Activated CD4-positive, alpha-beta memory T cell treated with anti-CD3 and anti-CD28 coated beads for 36 hours (primary cell): ENCODE measurements at places on chromosomes 5 and 9. TPM values are rescaled to one million over a fixed set of nuclear protein-coding genes. Genes with fewer than 3 reads are reported as not detected.
A peak's percentile ranks its signal among the peaks of the same experiment; 100 is the strongest.

DNA sequence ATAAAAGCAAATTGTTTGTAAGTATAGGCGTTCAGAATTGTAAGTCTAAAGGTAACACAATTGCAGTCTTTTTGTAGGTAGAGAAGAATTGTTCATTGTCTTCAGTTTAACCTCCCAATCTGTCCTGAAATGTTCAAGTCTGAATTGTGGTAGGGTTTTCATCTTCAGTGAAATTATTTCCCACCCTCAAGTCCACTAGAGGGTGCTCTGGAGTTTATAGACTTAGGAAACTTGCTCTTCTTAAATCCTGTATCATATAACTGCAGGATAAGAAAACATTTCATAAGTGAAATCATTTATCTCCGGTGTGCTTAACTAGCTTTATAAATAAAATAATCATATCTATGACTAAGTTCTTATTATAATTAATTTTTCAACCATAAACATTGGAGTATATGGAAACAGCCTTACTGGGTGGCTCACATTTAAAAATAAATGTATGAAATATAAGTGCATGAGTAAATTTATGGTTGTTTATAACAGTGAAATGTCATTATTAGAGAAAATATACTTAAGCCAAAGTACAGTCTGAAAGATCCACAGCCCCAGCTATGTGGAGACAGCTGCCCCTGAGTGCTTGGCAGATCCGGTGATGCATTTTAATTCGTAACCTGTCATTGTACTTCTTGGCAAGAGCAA lies 182.4 kb upstream of the OTULINL start:
- H3K4me1 ChIP-seq, result peaks cover 13% of the 10 kb centered on the region
- no peaks in the 10 kb centered on the region for H3K27me3 ChIP-seq
- no peak overlapping the region for H3K4me3 ChIP-seq
- no peak for DNase-seq

The FAM151B gene
- 0.24 TPM for total RNA-seq

The IFNA2 gene
- not detected for total RNA-seq

GRCh38 chr5:92179651-92180050 lies 796.5 kb upstream of the ARRDC3 start:
- no peak overlapping the region for H3K4me3 ChIP-seq
- no peak for DNase-seq
- no peaks in the 10 kb centered on the region for H3K27me3 ChIP-seq
- H3K36me3 ChIP-seq, result no peaks in the 10 kb centered on the region
- H3K27ac ChIP-seq, result no peak overlapping the region

DNA sequence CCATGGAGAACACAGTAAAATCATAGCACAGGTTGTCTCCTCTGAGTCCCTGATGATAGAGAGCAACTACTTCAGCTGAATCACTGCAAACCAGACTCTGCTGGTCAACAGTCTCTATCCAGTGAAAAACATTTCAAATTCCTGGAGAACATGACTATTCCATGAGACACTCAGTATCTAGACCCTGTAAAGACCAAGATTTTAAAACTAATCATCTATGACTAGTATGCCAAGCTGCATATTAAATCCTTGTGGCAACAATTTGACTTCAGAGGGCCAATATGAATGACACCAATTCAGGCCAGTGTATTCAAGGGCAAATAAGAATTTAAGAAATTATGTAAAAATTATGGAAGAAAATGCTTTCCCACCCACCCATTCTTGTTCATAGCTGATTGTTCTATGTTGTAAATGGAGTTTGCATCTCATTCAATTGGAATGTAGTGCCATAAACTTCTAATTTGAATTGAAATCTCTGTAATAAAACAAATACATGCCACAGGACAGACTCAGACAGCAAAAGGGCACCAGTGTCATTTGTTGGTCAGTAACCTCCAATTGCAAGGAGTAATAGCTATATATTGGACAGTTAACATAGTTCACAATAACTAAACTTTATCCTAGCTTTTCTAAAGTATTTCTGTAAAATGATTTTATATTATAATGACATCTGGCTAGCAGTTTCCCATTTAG lies 80.1 kb upstream of the LPAR1 start:
- no peaks in the 10 kb centered on the region for H3K4me1 ChIP-seq
- H3K27me3 ChIP-seq, result no peaks in the 10 kb centered on the region
- H3K4me3 ChIP-seq, result no peak overlapping the region

DNA sequence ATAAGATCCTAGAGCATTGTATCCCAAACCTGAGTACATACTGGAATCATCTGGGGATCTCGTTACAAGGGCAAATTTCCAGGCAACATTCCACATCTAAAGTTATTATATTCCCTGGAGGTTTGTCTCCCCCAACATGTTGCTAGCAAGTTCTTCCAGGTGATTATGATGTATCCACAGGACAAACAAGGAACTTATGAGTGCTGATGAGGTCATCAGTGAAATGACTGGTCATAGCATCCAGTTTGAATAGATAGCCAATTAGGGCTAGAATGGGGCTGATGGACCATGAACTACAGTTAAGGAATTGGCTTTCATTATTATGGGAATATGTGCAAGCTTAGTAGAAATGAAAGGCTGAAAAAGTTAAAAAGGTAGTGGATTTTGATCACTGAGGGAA lies 115.2 kb downstream of the CWC27 start:
- H3K4me3 ChIP-seq, result no peak overlapping the region
- no peak overlapping the region for H3K27ac ChIP-seq
- no peaks in the 10 kb centered on the region for H3K27me3 ChIP-seq

DNA sequence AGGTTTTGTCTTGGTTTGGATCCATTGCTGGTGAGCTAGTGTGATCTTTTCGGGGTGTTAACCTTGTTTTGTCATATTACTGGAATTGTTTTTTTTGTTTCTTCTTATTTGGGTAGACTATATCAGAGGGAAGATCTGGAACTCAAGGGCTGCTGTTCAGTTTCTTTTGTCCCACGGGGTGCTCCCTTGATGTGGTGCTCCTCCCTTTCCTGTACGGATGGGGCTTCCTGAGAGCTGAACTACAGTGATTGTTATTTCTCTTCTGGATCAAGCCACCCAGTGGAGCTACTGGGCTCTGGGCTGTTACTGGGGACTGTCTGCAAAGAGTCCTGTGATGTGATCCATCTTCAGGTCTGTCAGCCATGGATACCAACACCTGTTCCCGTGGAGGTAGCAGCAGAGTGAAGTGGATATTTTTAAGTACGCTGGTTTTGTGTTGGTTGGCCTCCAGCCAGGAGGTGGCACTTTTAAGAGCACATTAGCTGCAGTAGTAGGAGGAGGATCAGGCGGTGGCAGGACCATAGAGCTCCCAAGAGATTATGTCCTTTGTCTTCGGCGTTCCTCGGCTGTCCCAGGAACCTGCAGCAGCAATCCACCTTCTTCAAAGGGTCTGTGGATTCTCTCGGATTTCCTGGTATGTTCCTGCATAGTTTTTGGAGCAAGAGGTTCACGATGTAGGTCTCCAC lies 27.2 kb downstream of the SCAMP1 start:
- peaks cover 24% of the 10 kb centered on the region for H3K4me1 ChIP-seq
- DNase-seq, result no peak
- H3K4me3 ChIP-seq, result no peak overlapping the region

The SPATA31E1 gene
- total RNA-seq, result not detected

- H3K4me1 ChIP-seq, result peaks cover 5% of the 10 kb centered on the region
- H3K36me3 ChIP-seq, result no peaks in the 10 kb centered on the region
- H3K4me3 ChIP-seq, result no peak overlapping the region
- H3K27me3 ChIP-seq, result peaks cover 15% of the 10 kb centered on the region
- no peak for DNase-seq
Observed at GRCh38 chr5:79850941-79851340, 140.1 kb downstream of the MTX3 start.

- no peaks in the 10 kb centered on the region for H3K27me3 ChIP-seq
- peak overlapping the region; percentile 66 for H3K4me3 ChIP-seq
- no peak overlapping the region for H3K27ac ChIP-seq
Observed at GRCh38 chr5:170333161-170333910, 35.8 kb upstream of the LCP2 start.

- no peak for DNase-seq
- H3K36me3 ChIP-seq, result no peaks in the 10 kb centered on the region
- no peaks in the 10 kb centered on the region for H3K27me3 ChIP-seq
- no peak overlapping the region for H3K27ac ChIP-seq
- no peak overlapping the region for H3K4me3 ChIP-seq
Observed at GRCh38 chr9:134751622-134752021, 110.0 kb downstream of the COL5A1 start.

- no peak for DNase-seq
- peaks cover 2% of the 10 kb centered on the region for H3K4me1 ChIP-seq
- H3K27ac ChIP-seq, result no peak overlapping the region
- H3K27me3 ChIP-seq, result no peaks in the 10 kb centered on the region
Observed at GRCh38 chr5:32330126-32330971, 17.6 kb upstream of the MTMR12 start.

GRCh38 chr5:113808956-113809355 lies 295.5 kb downstream of the YTHDC2 start:
- H3K27me3 ChIP-seq, result no peaks in the 10 kb centered on the region
- H3K27ac ChIP-seq, result no peak overlapping the region
- H3K4me1 ChIP-seq, result no peaks in the 10 kb centered on the region
- H3K36me3 ChIP-seq, result no peaks in the 10 kb centered on the region
- DNase-seq, result no peak
- no peak overlapping the region for H3K4me3 ChIP-seq

The SLC6A7 gene
- not detected for total RNA-seq

The PRDM9 gene
- total RNA-seq, result not detected

The PCDHA10 gene
- total RNA-seq, result not detected

DNA sequence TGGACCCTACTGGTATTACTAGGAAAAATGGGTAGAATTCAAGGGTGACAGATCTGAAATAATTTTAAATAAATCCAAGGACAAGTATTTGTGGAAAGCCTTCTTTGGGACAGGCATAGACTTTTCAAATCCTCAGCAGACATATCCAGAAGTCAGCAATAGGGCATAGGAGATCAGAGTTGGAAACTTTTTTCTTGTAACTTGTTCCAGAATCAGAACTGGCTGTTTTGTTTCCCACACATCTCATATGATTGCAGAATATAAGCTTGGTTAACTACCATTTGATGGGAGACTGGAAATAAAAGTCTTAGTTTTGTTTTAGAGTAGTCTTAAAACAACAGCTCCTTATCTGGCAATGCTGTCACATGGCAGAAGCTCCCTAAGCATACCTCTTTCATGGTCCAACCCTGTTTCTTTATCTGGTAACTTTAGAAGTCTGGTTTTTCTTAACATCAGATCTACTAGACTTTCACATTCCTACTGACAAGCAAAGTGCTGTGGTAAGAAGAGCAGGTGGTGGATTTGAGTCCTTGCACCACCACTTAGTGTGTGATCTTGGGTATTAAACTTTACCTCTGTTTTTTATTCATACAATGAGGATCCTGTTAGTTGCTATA lies 25.1 kb downstream of the XRCC4 start:
- H3K4me1 ChIP-seq, result peaks cover 4% of the 10 kb centered on the region
- no peak overlapping the region for H3K4me3 ChIP-seq
- no peaks in the 10 kb centered on the region for H3K27me3 ChIP-seq
- H3K27ac ChIP-seq, result no peak overlapping the region
- DNase-seq, result no peak

GRCh38 chr5:27315363-27316270 lies 277.2 kb upstream of the CDH9 start:
- no peaks in the 10 kb centered on the region for H3K36me3 ChIP-seq
- H3K27me3 ChIP-seq, result no peaks in the 10 kb centered on the region
- H3K27ac ChIP-seq, result no peak overlapping the region
- H3K4me3 ChIP-seq, result no peak overlapping the region
- H3K4me1 ChIP-seq, result no peaks in the 10 kb centered on the region

GRCh38 chr5:116135344-116135743 lies 50.5 kb downstream of the COMMD10 start:
- no peak overlapping the region for H3K27ac ChIP-seq
- H3K4me3 ChIP-seq, result no peak overlapping the region
- peak; percentile 36 for DNase-seq
- H3K27me3 ChIP-seq, result no peaks in the 10 kb centered on the region
- H3K36me3 ChIP-seq, result no peaks in the 10 kb centered on the region

- H3K4me3 ChIP-seq, result peak overlapping the region; percentile 91
- H3K27me3 ChIP-seq, result no peaks in the 10 kb centered on the region
Observed at GRCh38 chr5:87411973-87412629, 629 bp downstream of the CCNH start.
